Right ventricle myocardium superior (tissue), 1 donor: ENCODE measurements at places on chromosomes 11 and 22. TPM values are rescaled to one million over a fixed set of nuclear protein-coding genes. Genes with fewer than 3 reads are reported as not detected.

The OR52H1 gene
- total RNA-seq: not detected

The EHD1 gene
- 47.4 TPM for total RNA-seq

The KRTAP5-11 gene
- not detected for total RNA-seq

- DNase-seq: no peak
Observed at GRCh38 chr11:20688761-20689160, 19.4 kb downstream of the NELL1 start.

GRCh38 chr11:119800171-119800570 lies 71.2 kb upstream of the NECTIN1 start:
- no peak for DNase-seq

DNA sequence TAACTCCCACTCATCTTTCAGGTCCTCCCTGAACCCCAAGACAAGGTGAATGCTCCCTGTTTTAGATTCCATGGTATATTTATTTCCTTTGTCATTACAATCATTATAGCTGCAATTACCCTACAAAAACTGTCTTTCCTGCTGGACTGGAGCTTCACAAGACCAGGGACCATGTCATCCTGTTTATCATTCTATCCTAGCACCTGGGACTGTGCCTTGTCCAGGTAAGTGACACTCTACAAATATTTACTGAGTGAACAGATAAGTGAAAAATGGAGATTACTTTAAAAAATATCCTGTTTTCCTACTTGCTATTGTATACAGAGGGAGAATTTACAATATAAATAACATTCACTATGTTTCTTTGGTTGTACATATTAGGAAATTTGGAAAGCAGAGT lies 22.5 kb upstream of the ELF5 start:
- no peak for DNase-seq

DNA sequence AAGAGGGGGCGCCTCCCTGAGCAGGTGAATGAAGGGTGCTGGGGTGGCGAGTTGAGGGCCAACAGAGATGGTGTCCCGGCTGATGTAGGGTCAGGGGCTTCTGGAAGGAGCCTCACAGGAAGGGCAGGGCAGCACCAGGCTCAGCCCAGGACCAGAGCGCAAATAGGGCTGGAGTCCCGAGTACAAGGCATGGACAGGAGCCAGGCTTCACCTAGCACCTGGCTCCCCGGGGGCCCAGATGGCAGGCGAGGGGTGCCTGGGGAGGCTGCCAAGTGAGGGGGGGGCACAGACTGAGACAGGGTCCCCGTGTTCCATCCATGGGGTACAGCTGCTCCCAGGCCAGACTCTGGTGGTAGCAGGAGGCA lies 105.8 kb downstream of the KCNQ1 start:
- DNase-seq: peak; percentile 35
